ENCODE measurements at places on chromosomes 16 and 17.

- no peak for DNase-seq
Measured at GRCh38 chr16:56610017-56610608, 1.7 kb downstream of the MT2A start.

GRCh38 chr17:15405058-15405415 lies 62.4 kb downstream of the CDRT4 start:
- no peak for DNase-seq

GRCh38 chr17:82277851-82278250 lies 4.4 kb upstream of the CSNK1D start:
- DNase-seq = no peak

- no peak for DNase-seq
Measured at GRCh38 chr17:3962217-3962964, 1.8 kb downstream of the ATP2A3 start.

GRCh38 chr16:58584831-58585505 lies 44.7 kb downstream of the CNOT1 start:
- DNase-seq = no peak

DNA sequence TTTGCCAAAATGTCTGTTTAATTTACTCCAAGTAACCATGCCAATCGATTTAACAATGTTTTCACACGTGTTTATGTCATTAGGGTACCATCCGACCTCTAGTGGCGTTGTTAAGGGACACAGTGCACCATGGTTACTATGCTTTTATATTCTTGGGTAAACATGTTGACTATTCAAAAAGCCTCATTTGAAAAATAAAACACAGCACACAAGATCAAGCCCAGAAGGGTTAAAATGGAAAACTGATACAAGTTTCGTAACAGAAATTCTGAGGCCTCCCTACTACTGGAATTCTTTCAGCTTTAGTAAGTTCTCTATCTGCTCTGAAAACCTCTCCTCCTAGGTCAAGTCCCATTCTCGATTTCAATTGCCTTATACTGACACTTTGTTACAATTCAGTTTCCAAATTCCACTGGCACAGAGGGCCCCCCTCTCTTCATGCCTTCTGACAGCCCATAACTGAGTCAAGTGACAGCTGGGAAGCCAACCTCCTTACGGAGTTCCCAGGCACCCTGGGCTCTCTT lies 2.1 kb downstream of the CFAP20 start:
- DNase-seq = peak; percentile 53

GRCh38 chr17:61389670-61390478 lies 9.8 kb upstream of the TBX2 start:
- DNase-seq = no peak

- DNase-seq = no peak
Measured at GRCh38 chr17:27878776-27879562, 14.2 kb downstream of the LYRM9 start.

- no peak for DNase-seq
Measured at GRCh38 chr16:50762241-50762640, 20.4 kb downstream of the CYLD start.

GRCh38 chr17:7329997-7330637 lies 982 bp upstream of the NEURL4 start:
- DNase-seq = peak; percentile 16

GRCh38 chr16:3771513-3771912 lies 54.2 kb upstream of the TRAP1 start:
- DNase-seq = no peak

DNA sequence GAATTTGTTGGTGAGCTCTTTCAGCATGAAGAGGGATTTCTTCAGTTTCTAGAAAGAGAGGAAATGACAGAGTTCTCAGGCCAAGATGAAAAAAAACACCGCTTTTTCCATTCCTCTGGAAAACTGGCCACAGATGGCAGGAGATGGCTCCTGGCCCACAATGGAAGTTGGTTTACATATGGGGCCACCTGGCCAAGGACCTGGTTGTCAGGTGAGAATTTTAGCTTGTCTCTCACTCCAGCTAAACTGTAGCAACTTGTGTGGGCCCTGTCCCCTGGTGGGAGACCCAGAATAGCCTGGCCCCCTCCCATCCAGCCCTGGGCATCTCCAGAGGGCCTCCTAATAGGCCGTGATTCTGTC lies 33.6 kb downstream of the LGALS9 start:
- DNase-seq = no peak

DNA sequence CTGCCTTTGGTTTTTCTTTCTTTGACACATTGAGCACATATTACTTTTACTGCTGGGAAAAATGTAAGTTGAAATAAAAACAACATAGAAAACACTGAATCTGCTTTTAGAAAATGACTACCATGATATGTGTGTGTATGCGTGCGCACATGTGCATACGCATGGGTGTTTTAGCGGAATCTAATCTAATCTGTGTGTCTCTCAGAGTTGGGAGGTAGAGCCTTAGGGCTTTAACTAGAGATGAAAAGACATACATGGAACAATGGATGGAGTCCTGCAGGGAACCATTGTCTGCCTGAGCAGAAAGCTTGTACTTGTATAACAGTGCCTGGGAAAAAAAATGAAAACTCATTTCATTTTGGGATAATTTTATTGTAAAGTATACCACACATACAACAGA lies 12.4 kb downstream of the SLFN5 start:
- no peak for DNase-seq

- no peak for DNase-seq
Measured at GRCh38 chr17:9541718-9542117, 33.9 kb downstream of the STX8 start.

All from NCI-H774 (cell line).